ENCODE measurements at places on chromosomes 2 and 18.

DNA sequence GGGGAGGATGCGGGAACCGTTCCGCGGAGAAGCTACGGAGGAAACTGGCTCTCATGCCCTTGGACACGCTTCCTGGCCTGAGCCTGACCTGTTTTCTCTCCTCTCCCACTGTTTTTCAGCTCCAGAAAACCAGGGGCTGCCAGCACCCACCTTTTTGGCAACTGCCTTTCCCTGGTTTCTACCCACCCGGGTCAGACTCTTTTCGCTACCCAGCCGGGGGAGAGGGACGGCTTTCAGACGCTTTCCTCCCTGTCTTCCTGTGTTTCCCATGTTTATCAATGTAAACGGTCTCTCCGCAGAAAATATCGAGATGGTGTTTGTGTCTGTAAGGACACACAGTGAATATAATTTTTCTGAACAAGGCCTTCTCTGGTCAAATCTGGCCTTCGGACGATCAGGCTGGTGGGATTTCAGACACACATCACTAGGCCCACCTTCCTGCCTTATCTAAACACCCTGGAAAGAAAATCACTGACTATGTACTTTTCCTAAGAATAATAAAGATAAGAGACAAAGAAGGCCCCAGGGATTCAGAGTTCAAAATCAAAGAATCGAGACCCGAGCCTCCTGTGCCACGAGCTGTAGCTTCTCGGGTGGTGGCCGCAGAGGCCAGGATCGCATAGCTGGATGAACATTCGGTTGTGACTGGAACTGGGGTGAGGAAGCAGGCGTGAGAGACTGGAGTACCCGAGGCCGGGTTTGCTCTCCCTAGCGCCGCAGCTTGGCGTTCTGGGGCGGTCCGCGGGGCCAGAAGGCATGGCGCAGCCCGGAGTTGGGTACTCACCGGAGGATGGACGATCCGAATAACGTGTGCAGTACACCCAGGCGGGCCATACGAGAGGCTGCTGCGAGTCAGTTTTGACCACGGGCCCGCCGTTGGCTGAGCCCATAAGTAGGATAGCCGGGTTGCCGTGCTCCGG, 1.7 kb downstream of the EN1 start:
- no peak for DNase-seq

- DNase-seq = no peak
Observed at GRCh38 chr18:10515456-10515855, 10.4 kb upstream of the NAPG start.

- no peak for DNase-seq
Observed at GRCh38 chr18:59551902-59552635, 145.2 kb downstream of the CCBE1 start.

GRCh38 chr2:45607701-45608100, 3.4 kb downstream of the SRBD1 start:
- DNase-seq = no peak

- no peak for DNase-seq
Observed at GRCh38 chr2:24362253-24362652, 1.9 kb upstream of the ITSN2 start.

DNA sequence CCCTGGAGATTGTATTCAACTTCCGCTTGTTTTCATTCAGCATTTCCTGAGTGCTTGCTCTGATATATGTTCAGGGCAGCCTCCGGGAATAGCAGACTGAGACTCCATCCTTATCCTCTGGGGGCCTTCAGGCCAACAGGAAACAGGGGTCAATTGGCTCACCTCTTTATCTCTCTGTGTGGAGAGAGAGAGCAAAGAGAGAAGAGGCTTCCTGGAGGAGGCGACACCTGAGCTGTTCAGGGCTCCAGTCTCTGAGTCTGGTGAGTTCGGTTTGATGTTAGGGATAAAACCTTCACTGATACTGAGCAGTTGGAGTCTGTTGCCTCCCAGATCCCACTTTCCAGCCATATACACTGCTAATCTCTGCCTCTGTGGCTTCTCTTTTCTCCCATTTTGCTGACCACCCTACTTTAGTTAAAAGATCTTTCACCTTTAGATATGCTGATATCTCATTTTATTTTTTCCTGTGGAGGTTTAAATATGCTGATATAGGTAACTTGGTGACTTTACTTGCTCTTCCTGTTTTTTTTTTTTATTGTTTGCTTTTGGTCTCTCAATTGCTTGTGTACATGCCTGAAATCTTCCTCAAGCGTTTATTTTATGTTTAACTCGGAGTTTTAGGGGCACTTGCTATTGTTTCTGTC, 56.9 kb downstream of the KCNS3 start:
- DNase-seq = no peak

DNA sequence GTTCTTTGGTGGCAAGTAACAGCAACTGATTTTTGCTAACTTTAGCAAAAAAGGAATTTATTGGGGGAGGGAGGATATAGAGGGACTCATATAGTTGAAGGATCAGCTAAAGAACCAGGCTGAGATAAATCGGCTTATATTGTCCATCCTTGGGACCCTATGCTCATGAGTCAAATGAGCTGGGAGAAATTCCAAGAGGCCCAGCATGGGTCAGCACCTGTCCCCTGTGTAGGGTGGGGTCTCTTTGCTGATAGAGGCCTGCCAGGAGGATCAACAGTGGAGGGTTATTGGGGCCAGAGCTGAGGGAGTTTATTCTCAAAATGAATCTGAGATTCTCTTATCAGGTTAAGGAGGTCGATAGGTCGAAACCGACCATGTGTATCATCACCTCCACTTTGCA, 97.2 kb downstream of the VAPA start:
- DNase-seq = no peak

DNA sequence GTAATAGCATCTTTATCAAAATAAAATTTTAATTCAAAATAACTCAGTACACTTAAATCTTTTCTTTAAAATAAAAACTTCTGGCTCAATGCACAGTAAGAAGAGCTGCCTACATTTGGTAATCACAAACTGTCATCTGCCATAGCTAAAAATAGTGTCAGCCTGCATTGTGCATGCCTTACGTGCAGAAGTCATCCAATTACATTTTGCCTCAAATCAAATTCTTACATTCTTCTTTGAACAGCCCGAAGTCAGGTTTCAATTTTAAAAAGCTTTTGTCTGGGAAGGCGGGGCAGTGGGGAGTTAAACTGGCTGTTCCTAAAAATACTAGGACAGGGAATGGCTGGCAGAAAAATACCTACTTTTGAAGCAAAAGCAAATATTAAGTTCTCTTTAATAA, 51.1 kb downstream of the RTN4 start:
- no peak for DNase-seq

- no peak for DNase-seq
Observed at GRCh38 chr2:50529600-50530218, 502.2 kb downstream of the NRXN1 start.

DNA sequence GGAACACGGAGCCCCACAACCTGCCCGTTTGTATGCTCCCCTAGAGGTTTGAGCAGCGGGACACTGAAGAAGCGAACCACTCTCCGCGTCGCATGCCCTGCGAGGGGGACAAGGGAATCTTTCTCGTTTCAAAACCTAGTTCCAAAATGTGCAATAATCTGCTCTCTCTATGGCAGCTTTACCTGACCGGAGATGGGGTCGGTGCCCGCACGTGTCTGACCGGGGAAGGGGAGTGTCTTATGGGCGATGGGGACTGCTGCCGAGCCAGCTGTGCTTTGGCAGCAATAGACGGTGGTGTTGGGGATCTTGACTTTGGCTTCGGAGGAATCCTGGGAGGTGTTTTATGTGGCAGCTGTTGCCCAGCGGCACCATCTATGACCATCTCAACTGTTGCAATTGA, 7.9 kb downstream of the TTN start:
- no peak for DNase-seq

DNA sequence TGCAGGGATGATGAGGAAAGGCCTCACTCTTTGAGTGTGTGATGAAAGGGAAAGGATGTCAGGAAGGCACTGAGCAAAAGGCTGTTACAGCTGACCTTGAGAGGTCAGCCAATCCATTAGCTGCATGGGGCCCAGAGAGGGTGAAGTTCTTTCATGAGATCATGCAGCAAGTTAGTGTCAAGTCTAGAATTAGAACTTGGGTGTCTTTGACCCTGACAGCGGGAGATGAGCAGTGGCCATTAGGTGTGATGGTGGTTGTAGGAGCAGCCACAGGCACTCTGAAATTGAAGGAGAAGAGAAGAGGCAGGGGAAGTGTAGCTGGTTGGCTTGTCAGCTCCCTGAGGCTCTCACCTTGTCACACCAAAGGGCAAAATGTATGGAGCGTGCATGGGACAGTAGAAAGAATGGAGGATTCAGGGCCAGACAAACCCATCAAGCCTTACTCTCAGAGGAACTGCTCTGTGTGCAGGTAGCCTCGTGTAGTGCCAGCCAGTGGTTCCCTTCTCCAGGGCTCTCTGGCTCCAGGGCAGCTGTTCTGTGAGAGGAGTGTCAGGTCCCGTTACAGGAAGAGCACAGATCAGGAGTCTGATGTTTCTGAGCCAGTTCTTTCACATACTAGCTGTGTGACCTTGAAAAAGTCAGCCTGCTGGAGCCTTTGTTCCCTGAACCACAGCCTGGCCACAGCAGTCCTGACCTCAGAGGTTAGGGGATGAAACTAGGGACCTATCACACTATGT, 35.9 kb downstream of the MAP4K4 start:
- DNase-seq = no peak

GRCh38 chr18:499776-500631, 497 bp downstream of the COLEC12 start:
- no peak for DNase-seq

DNA sequence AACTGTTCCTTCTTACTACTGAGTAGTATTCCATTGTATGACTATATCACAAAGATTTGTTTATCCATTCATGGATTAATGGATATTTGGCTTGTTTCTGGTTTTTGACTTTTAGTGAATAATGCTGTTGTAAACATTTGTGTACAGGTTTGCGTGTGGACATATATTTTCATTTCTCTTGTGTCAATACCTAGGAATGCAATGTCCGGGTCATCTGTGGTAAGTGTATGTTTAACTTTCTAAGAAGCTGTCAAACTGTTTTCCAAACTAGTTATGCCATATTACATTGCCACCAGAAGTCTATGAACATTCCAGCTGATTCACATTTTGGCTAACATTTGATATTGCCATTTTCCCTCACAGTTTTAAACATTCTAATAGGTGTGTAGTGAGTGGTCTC, 29.1 kb upstream of the SLC16A14 start:
- DNase-seq = no peak

- no peak for DNase-seq
Observed at GRCh38 chr2:106025796-106026195, 168.3 kb downstream of the UXS1 start.

DNA sequence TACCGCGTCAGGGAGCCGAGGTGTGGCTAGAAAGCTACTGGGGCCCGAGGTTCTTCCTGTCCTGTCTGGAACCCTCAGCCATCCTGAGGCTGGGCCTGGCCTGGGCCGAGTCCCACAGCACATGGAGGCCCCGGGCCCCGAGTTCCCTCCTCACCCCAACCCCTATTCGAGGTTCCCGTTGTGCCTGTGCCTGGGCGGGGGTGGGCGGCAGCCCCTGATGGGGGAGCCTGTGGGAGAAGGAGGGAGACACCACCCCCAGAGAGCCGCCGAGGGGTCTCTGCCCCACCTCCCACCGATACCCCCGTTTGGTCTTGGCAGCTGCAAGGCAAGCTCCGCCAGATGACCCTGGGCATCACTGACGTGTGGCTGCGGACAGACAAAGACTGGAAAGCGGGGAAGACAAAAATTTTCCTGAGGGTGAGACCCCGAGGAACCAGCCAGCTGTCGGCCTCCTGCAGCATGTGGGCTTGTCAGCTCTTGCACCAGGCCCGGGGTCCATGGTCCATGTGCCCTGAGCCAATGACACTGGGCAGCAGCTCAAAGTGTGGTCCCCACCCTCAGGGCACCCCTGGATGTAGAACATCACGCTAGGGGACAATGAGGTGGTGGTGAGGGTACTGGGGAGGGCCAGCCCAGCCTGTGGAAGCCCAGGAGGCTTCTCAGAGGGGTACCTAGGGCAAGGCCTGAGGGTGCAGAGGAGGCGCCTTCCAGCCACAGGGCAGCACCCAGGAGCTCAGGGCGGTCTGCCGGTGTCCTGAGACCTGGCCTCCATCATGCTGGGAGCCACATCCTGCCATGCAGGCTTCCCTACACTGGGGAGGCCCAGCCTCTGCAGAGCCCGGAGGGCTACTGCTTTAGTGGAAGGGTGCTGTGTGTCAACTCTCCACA, 52.5 kb upstream of the GPR17 start:
- no peak for DNase-seq

DNA sequence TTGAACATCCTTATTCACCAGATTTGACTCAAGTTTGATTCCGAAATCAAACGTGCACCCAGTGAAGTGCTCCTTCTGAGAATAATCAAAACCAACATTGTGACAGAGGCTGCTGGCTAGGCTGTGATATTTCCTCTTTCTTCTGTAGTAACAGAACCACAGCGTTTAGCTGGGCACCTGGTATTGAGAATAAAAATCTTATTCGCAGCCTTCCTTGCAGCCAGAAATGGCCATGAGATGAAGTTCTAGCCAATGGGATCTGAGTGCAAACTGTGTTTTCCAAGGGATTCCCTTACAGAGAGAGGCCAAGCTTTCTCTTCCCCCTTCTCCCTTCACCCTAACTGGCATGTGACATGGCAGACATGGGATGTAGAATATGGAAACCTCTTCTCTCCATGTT, 51.7 kb downstream of the TMEM163 start:
- no peak for DNase-seq

DNA sequence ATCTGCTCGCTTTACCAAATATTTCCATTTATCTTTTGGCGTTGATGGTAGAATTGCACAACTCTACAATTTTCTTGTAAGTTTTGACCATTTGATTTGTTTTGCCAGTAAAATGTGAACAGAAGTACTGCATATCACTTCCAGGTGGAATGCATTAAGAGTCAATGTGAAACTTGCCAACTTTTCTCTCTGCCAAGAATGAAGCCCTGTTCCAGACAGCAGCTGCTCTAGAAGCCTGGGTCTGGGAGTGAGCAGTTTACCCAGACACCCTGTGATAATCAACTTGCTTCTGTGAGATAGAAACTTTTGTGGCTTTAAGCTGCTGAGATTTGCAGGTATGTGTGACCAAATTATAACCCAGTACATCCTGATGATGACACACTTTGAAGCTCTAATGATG, 115.9 kb upstream of the SYT4 start:
- no peak for DNase-seq

DNA sequence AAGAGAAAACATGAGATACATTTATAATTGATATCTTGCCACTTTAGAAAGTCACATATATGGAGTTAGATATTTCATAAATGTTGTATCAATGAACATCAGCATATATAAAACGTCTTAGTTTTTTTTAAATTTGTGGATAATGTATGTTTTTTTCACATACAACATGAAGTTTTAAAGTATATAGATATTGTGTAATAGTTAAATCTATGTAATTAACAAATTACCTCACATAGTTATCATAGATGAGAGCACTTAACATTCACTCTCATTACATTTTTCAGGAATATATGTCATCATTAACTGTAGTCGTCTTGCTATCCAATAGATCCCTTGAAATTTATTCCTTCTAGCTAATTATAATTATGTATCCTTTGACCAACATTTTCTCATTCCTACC, 406.6 kb downstream of the ARHGAP15 start:
- no peak for DNase-seq

- no peak for DNase-seq
Observed at GRCh38 chr2:70990216-70990615, 4.5 kb downstream of the TEX261 start.

- no peak for DNase-seq
Observed at GRCh38 chr2:104434318-104434792, 419.6 kb upstream of the POU3F3 start.

Measured in stimulated activated CD8-positive, alpha-beta memory T cell treated with anti-CD3 and anti-CD28 coated beads, Interleukin-7, amount 100 ng/mL, for 4 hours (primary cell).